ENCODE measurements at places on chromosomes 2 and 18. TPM values are rescaled to one million over a fixed set of nuclear protein-coding genes. Genes with fewer than 3 reads are reported as not detected.

Gene PIGN
- 58.4 TPM for total RNA-seq

Gene GATA6
- 0.98 TPM for total RNA-seq

Gene KLHL14
- 0.85 TPM for total RNA-seq

Gene GRB14
- total RNA-seq, result 2.3 TPM

Gene MYO7B
- total RNA-seq, result not detected

Gene PDE6D
- 29.8 TPM for total RNA-seq

Gene DYNAP
- not detected for total RNA-seq
